ENCODE measurements at places on chromosomes 4 and X. TPM values are rescaled to one million over a fixed set of nuclear protein-coding genes. Genes with fewer than 3 reads are reported as not detected.

DNA sequence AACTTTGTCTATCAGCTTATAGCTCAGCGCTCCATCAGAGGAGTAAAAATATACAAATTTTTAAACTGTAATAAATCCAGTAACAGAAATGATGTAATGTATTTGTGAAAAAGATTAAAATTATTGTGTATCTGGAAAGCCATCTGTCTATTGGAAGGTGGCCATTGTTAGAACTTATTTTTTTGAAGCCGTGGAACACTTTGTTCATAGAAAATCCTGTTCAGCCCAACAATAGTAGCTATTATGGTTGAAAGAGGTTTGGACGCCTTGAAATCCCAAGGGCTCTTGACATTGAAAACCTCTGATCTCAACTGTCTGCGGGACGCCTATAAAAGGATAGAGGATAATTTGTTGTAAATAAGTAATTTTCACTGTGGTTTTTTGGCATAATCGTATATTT, 98.3 kb downstream of the RAPGEF2 start:
- no peak for DNase-seq

GRCh38 chr4:72424006-72424405, 145.0 kb downstream of the ADAMTS3 start:
- DNase-seq, result no peak

DNA sequence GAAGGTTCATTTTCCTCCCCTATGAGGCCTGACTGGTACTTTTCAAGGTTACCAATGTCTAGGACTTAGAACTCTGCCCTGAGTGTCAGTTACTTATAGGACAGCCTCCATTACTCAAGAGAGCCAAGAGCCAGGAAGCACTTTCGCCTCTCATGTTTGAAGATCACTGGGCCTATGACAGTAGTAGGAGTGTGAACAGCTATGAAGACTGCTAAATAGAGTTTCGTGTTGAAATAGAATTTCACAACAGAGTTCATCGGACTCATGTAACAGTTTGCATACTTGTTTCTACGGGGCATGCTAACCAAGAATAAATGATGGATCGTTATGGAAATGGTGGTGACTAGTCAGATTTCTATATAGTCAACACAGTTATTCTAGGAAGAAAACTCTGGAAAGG, 97.8 kb upstream of the GPC4 start:
- DNase-seq, result no peak

GRCh38 chr4:102031406-102031805, 240.9 kb downstream of the BANK1 start:
- DNase-seq, result no peak

The HMX1 gene
- not detected for total RNA-seq

Measured in frontal cortex (tissue), 4 donors.